Right renal pelvis (tissue), 4 donors: ENCODE measurements at places on chromosomes 6 and 20. TPM values are rescaled to one million over a fixed set of nuclear protein-coding genes. Genes with fewer than 3 reads are reported as not detected.

DNA sequence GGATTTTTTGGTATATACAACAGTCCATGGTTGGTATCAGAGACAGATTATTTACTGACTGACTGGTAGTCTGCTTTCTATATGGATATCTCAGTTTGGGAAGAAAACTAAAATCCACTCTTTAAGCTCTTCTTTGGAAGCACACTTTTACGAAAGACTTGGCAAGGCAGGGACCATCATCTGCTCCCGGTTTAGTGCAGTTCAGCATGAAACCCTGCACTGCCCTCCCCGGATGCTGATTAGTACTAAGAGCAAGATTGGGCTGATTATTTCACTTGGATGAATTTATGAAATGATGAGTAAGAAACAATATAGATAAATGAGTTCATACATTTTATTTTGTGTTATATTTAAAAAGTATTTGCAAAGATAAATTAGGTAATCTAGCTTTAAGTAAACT is 56.3 kb downstream of the RGS17 start:
- DNase-seq = no peak

GRCh38 chr6:127301199-127301700 is 34.6 kb downstream of the RNF146 start:
- DNase-seq = no peak

- no peak for DNase-seq
These were observed 114.7 kb downstream of the THEMIS start for GRCh38 chr6:127786109-127786508.

DNA sequence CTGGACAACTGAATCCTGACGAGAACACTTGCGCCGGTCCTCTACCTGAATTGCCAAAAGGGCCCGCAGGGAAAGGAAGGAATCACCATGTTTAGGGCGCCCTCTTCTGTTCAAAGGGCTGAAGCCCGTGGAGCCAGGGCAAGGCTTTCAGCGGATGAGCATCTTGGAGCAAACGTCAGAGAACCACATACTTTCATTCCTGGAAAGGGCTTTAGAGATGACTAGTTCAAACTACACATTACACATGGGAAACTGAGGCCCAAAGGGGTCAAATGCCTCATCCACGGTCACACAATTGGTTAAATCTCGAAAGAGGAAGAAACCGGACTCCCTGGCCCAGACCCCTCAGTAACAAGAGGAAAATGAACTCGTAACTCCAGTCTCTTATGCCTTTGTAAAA is 11.5 kb upstream of the ZNF133 start:
- peak; percentile 43 for DNase-seq

The GMEB2 gene
- polyA plus RNA-seq = 9.4 TPM

The NNAT gene
- 63.6 TPM for polyA plus RNA-seq

GRCh38 chr20:35005463-35005961 is 49.8 kb downstream of the MYH7B start:
- no peak for DNase-seq

The PTPRT gene
- polyA plus RNA-seq = 0.49 TPM
